EH (cell line): ENCODE measurements at places on chromosomes 5 and 9.
A peak's percentile ranks its signal among the peaks of the same experiment; 100 is the strongest.

GRCh38 chr5:133675376-133676154 is 63.2 kb upstream of the FSTL4 start:
- DNase-seq = no peak

DNA sequence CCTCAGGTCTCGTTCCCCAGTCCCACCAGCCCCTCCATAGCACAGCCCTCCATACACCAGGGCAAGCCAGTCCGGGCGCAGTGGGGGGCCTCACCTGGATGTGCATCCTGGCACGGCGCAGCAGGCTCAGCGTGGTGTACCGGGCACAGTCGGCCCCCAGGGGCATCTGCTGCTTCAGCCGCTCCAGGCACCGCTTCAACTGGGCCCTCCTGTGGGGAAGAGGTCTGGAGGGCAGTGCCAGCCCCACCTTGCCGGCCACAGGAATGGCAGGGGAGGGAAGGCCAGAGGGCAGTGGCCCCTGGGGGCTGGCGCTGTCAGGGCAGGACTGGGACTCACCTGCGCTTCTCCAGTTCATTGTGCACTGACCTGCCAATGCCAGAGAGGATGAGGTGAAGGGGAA is 1.4 kb downstream of the MXD3 start:
- DNase-seq = no peak

DNA sequence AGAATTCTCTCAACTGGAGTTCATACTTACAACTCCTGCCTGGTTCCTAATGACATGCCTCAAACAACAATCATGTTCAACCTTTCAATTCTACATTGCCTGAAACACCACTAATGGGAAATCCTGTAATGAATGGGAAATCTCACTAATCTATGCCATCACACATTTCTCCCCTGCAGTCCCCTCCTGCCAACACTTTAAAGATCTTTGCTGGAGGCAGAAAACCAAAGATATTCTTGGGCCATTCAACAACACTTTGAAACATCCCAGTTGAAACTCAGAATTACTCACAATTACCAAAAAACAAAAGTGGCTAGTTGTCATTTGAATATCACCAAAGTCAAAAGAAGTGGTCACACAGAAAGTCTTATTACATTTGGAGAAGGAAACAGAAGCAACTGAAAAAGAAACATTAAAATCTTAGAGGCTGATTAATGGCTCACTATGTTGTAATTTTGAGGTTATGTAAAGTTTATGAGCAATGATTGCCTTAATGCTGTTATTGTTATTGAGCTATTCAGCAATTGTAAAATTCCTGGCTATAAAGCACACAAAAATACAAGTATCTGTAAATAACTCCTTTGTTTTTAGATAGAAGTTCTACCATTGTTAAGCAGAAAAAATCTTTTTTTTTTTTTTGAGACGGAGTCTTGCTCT is 313.4 kb upstream of the SLC30A5 start:
- no peak for DNase-seq

- DNase-seq = peak; percentile 43
These were observed 732 bp downstream of the SNAPC3 start for GRCh38 chr9:15423231-15423985.
